ENCODE measurements at places on chromosomes 13 and 19. TPM values are rescaled to one million over a fixed set of nuclear protein-coding genes. Genes with fewer than 3 reads are reported as not detected.

The GRWD1 gene
- 29.3 TPM for total RNA-seq

The LHB gene
- total RNA-seq, result not detected

The EHD2 gene
- total RNA-seq, result 370 TPM

The CYP2A13 gene
- total RNA-seq, result not detected

The ZNF473 gene
- total RNA-seq, result 8.5 TPM

The RTBDN gene
- total RNA-seq, result not detected

The OR4F17 gene
- total RNA-seq, result not detected

The SIGLEC9 gene
- total RNA-seq, result not detected

The ZNF708 gene
- total RNA-seq, result 6.1 TPM

The SIGLEC7 gene
- total RNA-seq, result not detected
